ENCODE measurements at places on chromosomes 16 and 17. TPM values are rescaled to one million over a fixed set of nuclear protein-coding genes. Genes with fewer than 3 reads are reported as not detected.

Gene NPIPA8
- 1.6 TPM for polyA plus RNA-seq

Gene LRRC37A2
- 7.4 TPM for polyA plus RNA-seq

Gene RAMP2
- 0.64 TPM for polyA plus RNA-seq

Gene ZNF19
- 1.6 TPM for polyA plus RNA-seq

Gene CORO6
- 2.6 TPM for polyA plus RNA-seq

Gene PRDM7
- not detected for polyA plus RNA-seq

Gene ZNF75A
- polyA plus RNA-seq = 10.0 TPM

Gene SLC13A5
- polyA plus RNA-seq = 1.5 TPM

Gene CFAP97D1
- not detected for polyA plus RNA-seq

Gene TBC1D3
- polyA plus RNA-seq = not detected

Gene RILP
- 11.1 TPM for polyA plus RNA-seq

Gene IGSF6
- 0.14 TPM for polyA plus RNA-seq

Gene G6PC1
- polyA plus RNA-seq = not detected

Gene PRSS33
- polyA plus RNA-seq = not detected

Gene PITPNM3
- 6.4 TPM for polyA plus RNA-seq

Gene BICDL2
- not detected for polyA plus RNA-seq

Gene TLCD2
- 0.22 TPM for polyA plus RNA-seq

Gene HBM
- polyA plus RNA-seq = not detected

Gene TP53TG3F
- polyA plus RNA-seq = not detected

Gene SLC38A7
- polyA plus RNA-seq = 2.8 TPM

Gene TNP2
- polyA plus RNA-seq = not detected

All from Purkinje cell (primary cell).